NCI-H2171 treated with DMSO at 0.1 percent for 48 hours (cell line): ENCODE measurements at places on chromosomes 3 and 15.

DNA sequence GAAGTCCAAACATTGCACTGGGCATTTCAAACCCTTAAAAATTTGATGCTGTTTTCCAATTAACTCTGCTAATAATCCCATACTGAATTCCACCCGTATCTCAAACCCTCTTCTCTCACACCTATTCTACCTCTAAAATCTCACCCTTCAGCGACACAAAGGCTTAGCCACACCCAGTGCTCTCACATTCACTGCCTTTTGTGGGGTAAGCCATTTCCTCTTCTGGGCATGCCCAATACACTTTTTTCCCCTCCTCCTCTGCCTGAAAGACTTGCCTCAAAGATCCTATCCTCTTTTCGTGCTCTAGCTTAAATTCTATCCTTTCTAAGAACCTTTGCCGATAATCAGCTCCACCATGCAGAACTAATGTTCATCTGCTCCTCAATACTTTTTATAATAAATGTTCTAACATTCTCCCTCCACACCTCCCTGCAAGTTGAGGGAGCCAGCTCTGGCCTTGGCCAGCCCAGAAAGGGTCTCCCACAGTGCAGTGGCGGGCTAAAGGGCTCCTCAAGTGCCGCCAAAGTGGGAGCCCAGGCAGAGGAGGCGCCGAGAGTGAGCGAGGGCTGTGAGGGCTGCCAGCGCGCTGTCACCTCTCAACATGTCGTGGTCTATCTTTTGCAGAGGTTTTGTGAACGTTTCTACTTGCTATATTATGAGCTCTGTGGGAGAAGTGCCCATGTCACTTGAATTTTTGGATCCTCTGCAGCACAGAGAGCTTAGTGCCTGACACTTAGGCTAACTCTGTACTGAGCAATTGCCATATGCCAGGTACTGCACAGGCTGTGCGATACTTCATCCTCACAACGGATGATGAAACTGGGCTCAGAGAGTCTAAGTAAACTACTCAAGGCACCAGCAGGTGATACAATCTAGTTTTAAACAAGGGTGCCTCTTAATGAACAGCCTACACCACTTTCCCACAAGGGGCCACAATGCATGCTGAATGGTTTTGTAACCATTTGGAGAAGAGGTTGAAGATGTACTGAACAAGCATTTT, 53.6 kb upstream of the BCL6 start:
- DNase-seq: peak; percentile 8

- DNase-seq: no peak
These were observed 46.4 kb upstream of the MBNL1 start for GRCh38 chr3:152222327-152222726.

GRCh38 chr15:63599401-63600000, 2.3 kb downstream of the FBXL22 start:
- DNase-seq: peak; percentile 48

DNA sequence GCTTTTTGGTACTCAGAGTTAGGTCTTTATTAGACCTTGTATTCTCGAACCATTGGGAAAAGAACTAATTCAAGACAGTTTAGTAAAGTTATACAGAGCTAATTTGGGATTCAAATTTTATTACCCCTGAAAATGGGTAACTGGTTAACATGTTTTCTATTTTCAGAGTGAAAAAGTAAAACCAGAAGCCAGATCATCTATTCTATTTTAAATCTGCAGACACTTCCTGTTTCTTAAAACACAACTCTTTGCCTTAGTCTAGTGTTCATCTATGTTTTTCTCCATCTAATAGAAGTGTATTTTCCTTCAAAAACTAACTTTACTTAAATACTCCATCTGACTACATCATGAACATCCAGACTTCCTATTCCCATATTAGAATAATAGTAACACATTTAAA, 113.4 kb downstream of the CCNL1 start:
- no peak for DNase-seq

DNA sequence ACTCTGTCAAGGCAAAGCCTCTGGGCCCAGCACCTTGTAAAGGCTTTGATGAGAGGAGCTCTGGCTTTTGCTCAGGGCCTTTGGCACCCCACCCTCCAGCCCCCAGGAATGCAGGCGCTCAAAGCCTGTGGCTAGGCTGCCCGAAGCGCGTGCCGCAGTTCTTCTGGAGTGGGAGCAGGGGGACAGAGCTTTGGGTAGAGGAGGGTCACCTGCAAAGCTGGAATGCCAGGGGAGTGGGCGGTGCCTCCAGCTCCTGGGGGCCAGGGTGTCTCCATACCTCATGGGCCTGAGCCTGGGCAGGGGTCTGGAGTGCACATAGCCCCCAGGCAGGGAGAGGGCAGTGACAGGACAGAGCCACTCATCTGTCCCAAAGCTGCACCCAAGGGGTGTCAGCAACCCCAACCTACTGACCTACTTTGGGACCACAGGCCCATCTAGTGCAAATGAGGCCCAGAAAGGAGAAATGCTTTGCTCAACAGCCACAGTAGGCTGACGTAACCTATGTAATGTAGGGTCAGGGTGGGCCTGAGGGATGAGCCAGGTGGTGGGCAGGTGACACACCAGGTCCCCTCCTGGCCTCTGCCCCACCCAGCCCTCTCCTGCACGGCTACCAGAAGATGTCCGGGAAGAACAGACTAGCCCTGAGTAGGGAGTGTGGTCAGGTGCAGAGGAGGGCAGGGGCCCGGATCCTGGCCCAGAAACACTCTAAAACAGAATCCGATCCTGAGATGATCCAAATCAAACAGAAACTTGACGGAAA, 2.2 kb upstream of the CALML4 start:
- DNase-seq: no peak

- DNase-seq: no peak
These were observed 313.3 kb downstream of the SATB1 start for GRCh38 chr3:18111796-18112232.

DNA sequence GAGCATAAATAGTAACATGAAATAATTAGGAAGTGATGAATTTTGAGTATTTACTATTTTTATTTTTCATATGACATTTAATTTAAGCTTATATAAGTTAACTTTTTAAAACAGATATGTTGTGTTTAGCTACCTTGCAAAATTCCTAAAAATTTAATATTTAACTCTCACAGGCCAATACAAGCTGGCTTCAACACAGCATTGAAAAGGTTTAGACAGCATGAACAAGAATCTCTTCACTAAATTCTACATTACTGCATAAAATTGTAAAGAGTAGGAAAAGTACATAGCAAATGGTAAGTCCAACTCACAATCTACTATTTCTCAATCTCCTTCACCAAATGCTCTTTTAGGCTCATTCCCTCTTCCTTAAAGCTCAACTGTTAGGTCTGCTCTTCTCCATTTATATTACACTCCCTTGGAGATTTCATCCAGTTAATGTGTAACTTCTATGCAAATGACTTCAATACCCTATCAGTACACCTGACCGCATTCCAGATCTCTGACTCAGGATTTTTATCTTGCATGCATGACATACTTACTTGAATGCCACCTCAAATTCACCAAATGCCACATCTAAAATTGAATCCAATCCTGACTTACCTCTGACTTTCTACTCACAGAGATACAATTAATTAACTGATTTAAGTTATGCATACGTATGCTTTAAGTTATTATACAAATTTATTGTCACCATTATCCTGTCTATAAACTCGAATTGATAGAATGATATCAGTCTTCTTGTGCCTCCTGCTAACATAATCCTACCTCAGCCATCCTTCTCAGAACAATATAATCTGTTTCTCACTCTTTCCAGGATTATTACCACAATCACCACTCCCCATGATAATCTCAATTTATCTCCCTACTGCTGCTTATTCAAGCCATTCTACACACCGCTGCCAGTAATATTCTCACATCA, 127.0 kb downstream of the STAG1 start:
- no peak for DNase-seq

DNA sequence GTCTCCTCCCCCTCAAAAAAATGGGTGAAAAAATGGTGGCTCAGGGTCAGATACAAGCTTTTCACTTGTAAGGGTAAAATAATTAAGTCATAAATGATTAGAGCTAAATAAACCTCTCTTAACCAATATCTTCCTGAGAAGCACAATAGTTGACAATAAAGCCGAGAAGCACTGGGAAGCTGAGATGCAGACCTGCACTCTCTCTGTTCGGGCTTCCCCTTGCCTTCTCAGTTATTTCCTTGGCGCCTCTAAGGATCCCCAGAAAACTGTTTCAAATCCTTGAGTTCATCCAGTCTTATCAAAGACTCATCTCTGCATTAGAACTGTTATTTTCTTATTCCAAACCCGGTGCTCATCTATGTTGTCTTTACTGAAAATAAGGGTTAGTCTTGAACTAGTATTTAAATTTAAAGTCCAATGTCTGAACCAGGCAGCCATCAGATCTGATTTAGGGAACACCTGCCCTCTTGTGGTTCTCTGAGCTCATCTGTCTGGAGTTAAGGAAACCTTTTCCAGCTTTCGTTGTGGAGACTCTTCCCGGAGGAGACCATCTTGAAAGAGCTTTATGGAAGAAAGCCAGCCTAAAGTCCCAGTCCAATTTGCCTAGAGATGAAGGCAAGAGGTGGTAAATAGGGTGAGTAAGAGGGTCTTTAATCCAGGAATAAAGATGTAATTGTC, 256.4 kb upstream of the MCTP2 start:
- peak; percentile 73 for DNase-seq

- DNase-seq: no peak
These were observed 400.4 kb downstream of the WDR72 start for GRCh38 chr15:53359038-53359437.

GRCh38 chr3:66483006-66483405, 17.8 kb downstream of the LRIG1 start:
- no peak for DNase-seq

- DNase-seq: no peak
These were observed 61.5 kb upstream of the FILIP1L start for GRCh38 chr3:100175637-100176280.

- no peak for DNase-seq
These were observed 1010.8 kb downstream of the OTOL1 start for GRCh38 chr3:162507397-162507796.

GRCh38 chr15:86572368-86572841, 492.7 kb downstream of the AGBL1 start:
- DNase-seq: peak; percentile 39

DNA sequence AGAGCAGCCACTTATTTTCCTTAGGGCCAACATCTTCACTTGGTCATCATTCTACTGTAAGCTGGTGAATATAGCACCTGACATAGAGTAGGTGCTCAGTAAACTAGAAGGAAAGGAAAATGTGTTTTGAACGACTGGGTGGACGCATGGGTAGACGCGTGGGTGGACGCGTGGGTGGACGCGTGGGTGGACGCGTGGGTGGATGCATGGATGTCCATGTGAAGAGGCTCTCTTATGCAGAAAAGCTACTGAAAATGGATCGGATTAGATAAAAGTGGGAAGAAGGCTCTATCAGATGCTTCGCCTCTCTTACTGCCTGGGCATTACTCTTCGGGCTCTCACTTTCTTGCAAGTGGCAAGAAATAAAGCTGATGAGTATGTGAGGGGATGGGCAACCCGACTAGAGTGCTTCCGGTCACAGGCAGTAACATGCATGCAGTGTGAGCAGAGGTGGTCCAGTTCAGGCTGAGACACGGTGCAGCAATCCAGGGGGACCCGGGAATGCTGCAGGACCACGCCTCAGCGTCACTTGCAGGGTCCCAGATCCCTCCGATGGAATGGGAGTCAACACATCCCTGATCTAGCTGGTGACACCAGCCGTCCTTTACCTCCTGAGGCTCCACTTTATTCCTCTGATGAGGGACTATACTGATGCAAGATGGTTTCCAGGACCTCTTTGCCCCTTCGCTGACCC, 138.0 kb upstream of the MEF2A start:
- no peak for DNase-seq

DNA sequence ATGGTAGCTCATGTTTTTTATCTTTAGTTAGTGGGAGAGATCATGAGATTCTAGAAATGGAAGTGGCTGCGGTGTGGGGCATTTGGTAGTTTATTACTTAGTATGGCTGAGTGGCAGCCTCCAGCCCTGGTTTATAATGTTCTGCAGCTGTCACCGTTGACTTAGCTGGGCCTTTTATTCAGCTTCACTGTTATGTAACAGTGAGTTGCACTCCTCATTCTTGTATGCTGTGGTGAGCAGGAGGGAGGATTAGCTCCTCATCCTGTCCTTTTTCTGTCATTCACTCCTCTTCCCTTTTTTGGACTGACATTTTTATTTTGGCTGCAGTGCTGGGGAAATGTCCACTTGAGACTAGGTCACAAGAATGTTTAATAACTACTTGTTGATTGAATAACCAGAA, 29.5 kb downstream of the RAD54L2 start:
- peak; percentile 2 for DNase-seq

DNA sequence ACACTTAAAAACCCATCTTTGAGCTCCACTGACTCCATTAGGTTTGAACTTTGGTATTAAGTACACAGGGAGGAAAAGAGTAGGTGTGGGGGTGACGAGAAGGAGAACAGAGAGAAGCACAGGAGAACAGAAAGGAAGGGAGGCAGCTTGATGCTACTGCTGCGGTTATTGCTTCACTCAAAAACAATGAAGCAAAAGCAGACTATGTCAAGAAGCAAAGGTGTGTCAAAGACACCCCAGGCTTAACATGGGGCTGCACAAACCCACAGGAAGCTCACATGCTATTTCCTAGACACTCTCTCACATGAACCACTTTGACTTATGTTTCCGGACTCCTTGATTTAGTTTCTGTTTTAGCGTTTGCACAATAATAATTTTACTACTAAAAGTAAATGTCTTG, 961.0 kb upstream of the CFAP20DC start:
- DNase-seq: no peak

GRCh38 chr3:171895291-171895690, 52.1 kb downstream of the TMEM212 start:
- no peak for DNase-seq

DNA sequence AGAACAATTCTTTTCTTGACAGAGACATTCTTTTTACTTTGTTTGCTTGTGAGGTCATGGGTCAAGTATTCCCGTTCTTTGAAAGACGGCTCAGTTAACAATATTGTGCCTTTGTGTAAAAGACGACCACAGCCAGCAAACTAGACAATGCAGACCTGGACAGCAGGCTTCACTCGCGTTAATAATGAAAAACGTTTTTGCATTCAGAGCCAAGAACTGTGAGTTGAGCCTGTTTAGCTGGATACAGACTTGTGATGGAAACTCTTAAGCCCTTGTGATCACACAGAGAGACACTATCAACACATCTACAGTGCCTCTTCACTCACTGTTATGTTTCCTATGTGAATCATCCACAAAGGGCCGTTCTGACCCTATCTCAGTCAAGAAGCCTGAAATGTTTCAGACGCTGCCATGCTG, 37.3 kb upstream of the CMTM7 start:
- no peak for DNase-seq

DNA sequence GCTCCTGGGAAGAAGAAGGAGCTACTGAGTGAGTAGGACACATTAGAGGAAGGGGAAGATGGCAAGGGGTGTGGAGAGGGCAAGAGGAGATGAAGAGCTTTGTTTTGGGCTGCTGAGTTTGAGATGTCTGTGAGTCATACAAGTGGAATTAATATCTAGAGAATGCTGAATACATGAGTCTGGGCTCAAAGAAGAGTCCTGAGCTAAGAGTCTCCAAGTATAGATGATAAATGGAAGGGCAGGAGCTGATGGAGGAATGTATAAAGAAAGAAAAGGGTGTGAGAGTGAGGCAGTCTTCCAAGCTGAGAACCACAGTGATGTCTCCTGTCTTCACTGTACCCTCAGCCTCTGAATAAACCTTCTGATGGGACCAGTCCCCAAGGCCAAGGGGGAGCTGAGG, 205.5 kb upstream of the MRPL3 start:
- DNase-seq: no peak
